ENCODE measurements at places on chromosomes 1 and 21. TPM values are rescaled to one million over a fixed set of nuclear protein-coding genes. Genes with fewer than 3 reads are reported as not detected.
A peak's percentile ranks its signal among the peaks of the same experiment; 100 is the strongest.

The SLC9C2 gene
- total RNA-seq: not detected

The ARHGEF11 gene
- 21.8 TPM for total RNA-seq

The FCAMR gene
- total RNA-seq: not detected

The RCSD1 gene
- total RNA-seq: 2.3 TPM

The LCE1C gene
- not detected for total RNA-seq

The JAM2 gene
- total RNA-seq: not detected

The CSF3R gene
- not detected for total RNA-seq

DNA sequence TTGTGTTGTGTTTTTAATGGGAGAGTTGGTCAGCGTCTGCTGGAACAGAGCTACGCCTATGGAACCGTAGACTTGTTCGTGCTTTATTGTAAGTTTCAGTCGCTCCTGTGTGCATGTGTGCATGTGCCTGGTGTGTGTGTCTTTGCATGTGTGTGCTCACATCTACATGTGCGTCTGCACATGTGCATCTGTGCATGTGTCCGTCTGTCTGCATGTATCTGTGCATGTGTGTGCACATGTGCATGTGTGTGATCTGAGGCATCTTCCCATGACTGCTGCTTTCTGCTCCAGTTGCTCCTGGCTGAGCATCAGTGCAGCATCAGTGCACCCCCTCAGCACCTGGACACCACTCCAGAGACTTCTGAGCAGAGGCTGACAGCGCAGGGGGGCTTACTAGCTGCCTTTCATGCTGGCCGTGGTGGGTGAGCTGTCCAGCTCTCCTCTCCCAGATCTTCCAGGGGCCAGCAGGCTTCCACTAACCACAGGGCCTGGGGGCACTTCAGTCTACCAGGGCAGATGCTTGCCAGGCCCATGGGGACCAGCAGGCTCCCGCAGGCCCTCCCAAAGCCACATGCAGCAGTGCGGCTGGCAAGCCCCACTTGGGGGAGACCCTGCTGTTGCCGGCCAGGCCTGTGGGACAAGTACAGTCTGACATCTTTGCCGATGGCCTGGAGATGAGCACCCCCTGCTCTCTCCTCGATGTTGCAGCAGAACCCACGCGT is 47.8 kb upstream of the PCBP3 start:
- no peak for DNase-seq

DNA sequence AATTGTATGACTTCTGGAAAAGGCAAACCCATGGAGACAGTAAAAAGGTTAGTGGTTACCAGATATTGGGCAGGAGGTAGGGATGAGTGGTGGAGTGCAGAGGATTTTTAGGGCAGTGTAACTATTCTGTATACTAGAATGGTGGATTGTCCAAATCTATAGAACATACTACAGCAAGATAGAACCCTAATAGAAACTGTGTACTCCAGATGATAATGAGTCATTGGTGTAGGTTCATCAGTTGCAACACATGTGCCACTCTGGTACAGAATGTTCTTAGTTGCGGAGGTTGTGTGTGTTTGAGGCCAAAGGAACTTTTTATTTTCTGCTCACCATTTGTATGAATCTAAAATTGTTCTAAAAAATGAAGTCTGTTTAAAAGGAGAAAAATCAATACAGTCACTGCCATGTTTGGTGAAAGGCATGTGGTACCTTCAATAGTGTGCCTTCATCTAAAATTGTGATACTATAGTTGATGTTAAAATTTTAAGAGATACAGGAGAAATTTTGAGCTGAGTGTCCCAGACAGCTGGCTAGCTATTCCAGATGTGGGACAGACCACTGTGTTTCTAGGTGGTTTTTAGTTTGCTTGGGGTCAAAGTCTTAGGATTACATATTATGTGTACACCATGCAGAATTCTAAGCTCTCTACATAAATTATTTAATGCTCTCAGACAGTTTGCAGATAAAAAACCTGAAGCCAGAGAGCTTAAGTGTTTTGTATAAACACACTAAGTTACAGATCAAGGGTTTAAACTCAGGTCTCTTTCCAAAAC is 150.5 kb downstream of the RPS6KC1 start:
- DNase-seq: no peak

GRCh38 chr1:73911849-73912248 is 286.1 kb downstream of the LRRIQ3 start:
- DNase-seq: no peak

DNA sequence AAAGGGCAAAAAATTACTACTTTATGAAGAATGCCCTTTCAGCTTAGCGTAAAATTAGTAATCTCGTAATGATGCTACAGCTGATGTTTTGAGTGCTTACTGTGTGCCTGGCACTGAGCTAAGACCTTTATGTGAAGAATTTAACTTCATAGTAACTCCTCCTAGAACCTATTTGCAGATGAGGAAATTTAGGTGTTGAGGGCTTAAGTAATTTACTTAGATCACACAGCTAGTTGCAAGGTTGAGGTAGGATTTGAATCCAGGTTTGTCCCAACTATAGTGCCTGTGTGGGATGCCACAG is 1.4 kb downstream of the ZMYM4 start:
- DNase-seq: no peak

DNA sequence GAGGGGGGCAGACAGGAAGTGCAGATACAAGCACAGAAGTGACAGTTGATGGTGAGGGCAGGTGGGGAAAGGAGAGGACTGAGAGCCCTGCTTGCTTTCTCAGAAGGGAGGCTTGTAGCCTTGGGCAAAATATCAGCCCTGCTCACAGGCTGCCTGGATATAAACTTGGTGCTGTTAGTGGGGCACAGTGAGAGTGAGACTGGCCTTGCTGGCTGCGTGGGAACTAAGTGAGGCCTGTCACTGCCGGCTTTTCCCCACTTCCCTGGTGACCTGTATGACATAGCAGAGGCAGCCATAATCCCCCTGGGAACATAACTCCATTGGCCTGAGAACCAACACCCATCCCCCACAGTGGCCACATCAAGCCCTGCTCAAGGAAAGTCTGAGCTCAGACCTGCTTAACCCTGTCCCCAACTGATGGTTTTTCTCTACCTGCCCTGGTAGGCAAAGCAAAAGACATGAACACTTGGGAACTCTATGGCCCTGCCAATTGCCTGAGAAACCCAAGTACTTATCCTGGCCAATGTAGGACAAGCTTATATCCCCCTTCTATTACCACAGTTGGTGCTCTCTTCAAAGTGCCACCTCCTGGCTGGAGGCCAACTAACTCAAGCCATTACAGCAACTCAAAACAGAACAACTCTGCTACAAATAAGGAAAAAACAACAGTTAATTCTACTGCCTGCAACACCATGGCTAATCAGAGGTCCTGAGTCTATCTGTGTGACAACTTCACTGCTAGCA is 472.7 kb downstream of the PLPP3 start:
- no peak for DNase-seq

GRCh38 chr1:201602413-201603265 is 63.7 kb downstream of the NAV1 start:
- DNase-seq: peak; percentile 78

DNA sequence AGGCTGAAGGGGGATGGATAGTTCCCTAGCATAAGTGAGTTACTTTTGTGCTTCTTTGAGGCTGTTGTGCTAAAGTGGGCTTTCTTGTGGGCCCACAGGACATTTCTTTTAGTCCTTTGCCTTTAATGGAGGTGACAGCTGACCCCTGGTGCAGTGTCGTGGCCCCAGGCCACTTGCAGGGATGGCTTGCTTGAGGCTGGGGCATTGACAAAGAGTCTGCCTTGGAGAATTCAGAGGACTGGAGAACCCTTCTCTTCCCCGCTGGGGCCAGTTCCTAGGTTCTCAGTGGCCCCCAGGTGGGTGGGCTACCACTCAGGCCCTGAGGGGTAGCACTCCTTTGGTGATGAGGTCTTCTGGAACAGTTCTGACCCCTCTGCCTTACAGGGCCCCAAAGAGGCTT is 12.8 kb downstream of the ABCG1 start:
- DNase-seq: no peak

GRCh38 chr1:115782571-115783281 is 14.2 kb upstream of the CASQ2 start:
- DNase-seq: peak; percentile 48

DNA sequence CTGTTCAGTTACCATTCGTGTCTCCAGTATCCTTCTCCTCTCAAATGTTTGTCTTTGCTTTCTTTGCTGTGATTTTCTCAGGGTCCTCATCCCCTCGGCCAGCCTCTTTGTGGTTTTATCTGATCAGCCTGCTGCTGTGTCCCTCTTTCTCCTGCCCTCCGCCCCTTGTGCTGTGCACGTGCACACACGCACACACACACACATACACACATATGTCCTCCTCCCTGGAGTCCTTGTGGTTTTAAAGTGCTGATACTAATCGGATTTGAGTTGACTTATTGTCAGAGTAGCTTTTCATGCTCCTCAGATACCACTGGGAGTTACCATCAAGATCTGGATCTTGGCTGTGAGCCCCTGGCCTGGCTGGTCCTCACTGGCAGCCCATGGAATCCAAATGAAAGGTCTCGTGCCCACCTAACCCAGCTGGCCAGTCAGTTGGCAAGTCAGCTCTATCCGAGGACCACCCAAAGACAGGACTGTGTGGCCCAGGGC is 34.1 kb downstream of the QSOX1 start:
- no peak for DNase-seq

DNA sequence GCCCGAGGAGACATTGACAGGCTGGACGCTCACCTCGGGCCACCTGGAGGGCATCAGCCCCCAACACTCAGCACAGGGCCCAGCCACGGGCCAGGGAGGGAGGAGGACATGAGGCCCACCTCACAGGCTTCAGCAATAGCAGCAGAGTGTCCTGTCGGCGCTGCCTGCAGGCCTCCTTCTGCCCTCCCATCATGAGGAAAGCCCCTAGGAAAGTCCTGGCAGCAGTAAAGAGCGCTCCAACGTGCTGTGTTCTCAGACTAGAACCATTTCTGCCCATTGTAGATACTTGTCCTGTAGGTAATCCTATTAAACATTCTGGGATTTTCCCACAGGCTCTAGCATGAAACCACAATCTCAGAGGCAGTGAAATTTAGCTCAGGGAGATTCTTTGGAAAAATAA is 62.0 kb upstream of the GALNT2 start:
- no peak for DNase-seq

GRCh38 chr1:26831546-26832248 is 5.2 kb downstream of the ZDHHC18 start:
- DNase-seq: peak; percentile 62
